Activated CD8-positive, alpha-beta memory T cell treated with anti-CD3 and anti-CD28 coated beads for 24 hours (primary cell): ENCODE measurements at places on chromosomes 5 and 9.

- DNase-seq, result no peak
Observed at GRCh38 chr9:73039271-73040263, 86.7 kb upstream of the ALDH1A1 start.

DNA sequence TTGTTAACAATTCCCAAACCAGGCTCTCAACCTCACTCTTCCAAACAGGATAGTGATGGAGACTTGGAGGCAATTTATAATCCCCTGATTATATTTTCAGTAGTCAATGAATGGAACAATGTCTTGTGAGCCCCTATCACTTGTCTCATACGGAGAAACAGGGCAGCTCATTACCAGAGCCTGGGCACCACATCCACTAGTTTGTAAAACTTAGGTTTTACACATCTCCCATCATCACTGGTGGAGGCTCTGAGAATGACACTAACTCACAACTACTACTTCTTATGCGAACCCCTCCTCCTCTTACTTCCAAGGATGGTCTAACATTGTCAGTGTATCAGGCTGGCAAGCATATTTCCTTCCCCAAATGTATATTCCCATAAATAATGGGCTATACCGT is 253.7 kb downstream of the EPB41L4A start:
- DNase-seq, result no peak

DNA sequence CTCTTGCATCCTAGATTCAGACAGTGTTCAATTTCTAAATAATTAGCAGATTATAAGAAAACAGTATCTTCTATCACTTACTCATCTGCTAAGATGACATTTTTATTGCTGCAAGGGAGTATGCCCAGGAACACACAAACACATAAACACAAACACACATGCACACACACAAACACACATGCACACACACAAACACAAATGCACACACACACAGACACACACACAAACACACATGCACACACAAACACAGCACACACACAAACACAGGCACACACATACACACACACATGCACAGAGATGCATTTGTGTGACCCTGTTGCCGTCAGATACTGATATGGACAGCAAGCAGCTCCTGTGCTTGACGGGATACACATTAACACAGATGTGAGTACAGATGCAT is 612.9 kb downstream of the IRX1 start:
- DNase-seq, result no peak

DNA sequence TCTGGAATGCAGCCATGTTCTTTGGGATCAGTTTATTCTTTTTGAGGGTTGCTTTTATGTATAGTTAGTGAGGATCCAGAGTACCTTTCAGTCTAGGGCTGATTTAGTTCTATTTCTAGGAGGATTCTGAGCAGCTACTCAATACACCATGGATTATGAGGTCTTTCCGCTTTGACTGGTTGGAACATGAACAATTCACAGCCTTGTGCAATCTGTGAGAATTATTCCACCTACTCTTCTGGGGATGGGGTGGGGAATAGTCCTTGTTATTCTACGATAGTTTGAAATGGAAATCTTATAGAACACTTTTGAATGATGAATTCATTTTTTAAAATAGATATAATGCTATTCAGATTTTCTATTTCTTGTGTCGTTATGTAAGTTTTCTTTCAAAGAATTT is 212.3 kb upstream of the ARRDC3 start:
- no peak for DNase-seq
